ENCODE measurements at places on chromosomes 1 and 21.

GRCh38 chr1:94734963-94735901 is 84.9 kb upstream of the SLC44A3 start:
- peak; percentile 66 for DNase-seq

GRCh38 chr1:230315099-230315498 is 111.0 kb downstream of the PGBD5 start:
- DNase-seq: no peak

DNA sequence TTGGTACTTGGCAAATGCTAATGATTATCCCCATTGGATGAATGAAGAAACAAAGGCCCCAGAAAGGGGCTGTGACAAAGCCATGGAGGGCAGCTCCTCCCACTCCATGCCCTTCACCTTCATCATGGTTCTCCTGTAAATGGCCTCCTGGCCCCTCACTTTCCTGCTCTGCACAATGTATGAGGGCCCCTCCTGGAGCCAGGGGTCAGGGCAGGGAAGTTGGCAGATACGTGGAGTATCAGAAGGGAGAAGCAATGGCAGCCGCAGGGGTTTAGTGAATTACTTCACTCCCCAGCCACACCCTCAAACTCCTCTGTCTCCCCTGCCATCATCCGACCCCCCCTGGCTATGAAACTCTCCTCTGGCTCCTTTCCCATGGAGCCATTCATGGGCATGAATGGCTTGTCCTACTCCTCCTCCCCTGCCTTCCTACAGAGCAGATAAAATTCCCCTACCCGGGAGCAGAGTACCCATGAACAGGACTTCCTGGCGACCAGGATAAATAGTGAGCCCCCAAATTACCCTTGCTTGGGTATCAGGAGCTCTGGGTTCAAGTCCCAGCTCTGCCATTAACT is 86.3 kb downstream of the CAMK2N1 start:
- DNase-seq: no peak

GRCh38 chr1:109769330-109770078 is 5.8 kb upstream of the EPS8L3 start:
- no peak for DNase-seq

- DNase-seq: no peak
These were observed 43.6 kb downstream of the EPHB2 start for GRCh38 chr1:22754106-22754768.

- DNase-seq: no peak
These were observed 1.0 kb upstream of the JAM2 start for GRCh38 chr21:25637851-25638659.

GRCh38 chr1:222068937-222069336 is 327.0 kb upstream of the DUSP10 start:
- DNase-seq: peak; percentile 57

GRCh38 chr1:151705753-151706463 is 10.7 kb downstream of the CELF3 start:
- no peak for DNase-seq

DNA sequence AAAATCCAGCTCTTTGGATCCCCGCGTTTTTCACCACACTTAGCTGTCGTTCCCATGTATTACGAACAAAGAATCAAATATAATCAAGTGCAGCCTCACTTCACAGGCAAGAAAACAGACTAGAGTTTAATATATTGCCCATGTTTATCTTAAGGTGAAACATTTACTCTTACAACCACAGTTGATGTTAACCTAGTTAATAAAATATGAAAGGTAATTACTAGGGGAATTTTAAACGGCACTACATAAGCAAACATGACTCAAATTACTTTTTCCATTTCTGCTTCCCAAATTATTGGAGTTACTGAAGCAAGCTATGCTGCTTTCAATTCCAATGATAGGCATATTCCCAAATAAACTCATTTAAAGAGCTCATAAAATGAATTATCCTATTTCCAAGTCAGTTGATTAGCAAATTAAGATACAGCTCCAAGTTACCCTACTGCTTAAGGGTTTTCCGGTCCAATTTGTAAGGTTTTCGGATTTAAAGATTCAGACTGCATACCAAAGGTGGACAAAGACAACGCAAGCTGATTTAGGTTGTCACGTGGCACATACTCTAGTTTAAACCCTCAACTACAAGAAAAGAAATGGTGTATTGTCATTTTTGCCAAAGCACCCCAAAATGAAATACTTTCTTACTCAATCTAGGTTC is 5.9 kb downstream of the COX20 start:
- DNase-seq: no peak

DNA sequence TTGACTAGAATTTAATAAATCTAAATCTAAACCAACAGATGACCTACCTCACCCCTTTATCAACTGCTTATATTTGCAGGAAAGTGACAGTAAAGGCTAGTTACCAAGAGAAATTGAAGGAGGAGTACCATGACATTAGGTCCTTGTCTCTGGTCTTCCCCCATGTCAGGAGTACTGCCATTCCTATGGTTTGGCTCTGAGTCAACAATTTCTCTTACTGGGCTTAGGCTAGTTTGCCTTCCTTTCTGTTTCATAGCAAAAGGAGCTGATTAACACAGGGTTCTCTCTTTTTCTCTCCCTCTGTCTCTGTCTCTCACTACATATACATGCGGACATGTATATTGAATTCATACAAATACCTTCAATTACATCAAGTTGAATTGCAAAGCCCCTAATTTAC is 579.9 kb downstream of the DPYD start:
- DNase-seq: no peak

DNA sequence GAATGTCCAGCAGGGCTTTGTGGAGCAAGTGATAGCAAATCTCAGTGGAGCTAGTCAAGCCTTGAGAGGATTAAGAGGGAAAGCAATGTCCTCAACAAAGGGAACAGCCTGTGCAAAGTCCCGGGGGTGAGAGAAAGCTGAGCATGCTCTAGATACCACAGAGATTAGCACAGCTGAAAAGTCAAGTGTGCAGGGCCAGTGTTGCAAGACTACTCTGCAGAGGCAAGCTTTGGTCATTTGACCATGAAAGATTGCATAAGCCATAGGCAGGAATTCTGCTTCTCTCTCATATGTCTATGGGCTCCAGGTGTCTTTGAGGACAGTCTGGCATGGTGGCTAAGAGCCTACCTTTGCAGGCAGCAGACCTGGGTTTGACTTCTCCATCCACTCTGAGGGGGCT is 181.0 kb upstream of the JUN start:
- peak; percentile 43 for DNase-seq

DNA sequence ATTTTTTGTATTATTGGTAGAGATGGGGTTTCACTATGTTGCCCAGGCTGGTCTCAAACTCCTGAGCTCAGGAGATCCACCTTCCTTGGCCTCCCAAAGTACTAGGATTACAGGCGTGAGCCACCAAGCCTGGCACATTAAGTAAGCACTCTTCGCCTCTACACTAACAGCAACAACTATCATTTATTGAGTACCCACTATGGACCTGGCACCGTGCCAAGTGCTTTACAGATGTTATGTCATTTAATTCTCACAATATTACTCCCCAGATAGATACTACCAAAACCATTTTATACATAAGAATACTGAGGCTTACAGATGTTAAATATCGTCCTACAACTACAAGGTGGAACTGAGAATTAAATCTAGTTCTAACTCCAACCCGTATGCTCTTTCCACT is 50.1 kb downstream of the TUT4 start:
- peak; percentile 22 for DNase-seq

- no peak for DNase-seq
These were observed 149.7 kb downstream of the TGFBR3 start for GRCh38 chr1:91736146-91736714.

- no peak for DNase-seq
These were observed 98.3 kb downstream of the ABCA4 start for GRCh38 chr1:94022471-94023189.

- no peak for DNase-seq
These were observed 48.6 kb upstream of the KCNK1 start for GRCh38 chr1:233565313-233565712.

DNA sequence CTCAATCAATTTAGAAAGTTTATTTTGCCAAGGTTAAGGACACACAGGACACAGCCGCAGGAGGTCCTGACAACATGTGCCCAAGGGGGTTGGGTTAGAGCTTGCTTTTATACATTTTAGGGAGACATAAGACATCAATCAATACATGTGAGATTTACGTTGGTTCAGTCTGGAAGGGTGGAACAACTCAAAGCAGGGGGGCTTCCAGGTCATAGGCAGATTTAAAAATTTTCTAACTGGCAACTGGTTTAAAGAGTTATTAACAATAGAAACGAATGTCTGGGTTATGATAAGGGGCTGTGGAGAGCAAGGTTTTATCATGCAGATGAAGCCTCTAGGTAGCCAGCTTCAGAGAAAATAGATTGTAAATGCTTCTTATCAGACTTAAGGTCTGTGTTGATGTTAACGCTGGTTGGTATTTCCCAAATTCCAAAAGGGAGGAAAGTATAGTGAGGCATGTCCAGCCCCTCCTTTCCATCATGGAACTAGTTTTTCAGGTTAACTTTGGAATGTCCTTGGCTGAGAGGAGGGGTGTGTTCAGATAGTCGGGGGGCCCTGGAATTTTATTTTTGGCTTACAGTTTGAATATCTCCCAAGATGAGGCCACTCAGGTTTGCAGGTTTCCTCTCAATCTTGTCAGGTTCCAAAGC is 31.0 kb upstream of the TGFBR3 start:
- DNase-seq: no peak

GRCh38 chr1:65083263-65083896 is 64.6 kb upstream of the AK4 start:
- peak; percentile 30 for DNase-seq

GRCh38 chr1:32894019-32894600 is 7.1 kb downstream of the TMEM54 start:
- DNase-seq: no peak

DNA sequence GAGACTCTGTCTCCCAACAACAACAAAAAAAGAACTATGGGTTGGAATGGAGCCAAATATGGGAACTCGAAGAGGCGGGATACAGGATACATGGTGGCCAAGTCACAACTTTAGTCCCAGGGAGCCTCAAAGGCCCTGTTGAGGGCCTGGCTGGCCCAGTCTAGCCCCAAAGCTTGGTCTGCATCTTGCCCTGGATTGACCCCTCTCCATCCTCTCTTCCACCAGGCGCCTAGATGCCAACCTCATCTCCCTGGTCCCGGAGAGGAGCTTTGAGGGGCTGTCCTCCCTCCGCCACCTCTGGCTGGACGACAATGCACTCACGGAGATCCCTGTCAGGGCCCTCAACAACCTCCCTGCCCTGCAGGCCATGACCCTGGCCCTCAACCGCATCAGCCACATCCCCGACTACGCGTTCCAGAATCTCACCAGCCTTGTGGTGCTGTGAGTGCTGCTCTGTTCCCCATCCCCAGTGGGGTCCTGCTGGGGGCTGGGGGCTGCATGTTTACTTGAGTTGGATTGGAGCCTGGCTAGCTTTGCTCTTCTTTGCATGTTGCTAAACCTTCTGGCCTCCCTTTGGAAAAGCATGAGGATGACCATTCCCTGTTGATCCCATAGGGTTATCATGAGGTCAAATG is 65.5 kb downstream of the UBE2T start:
- no peak for DNase-seq

DNA sequence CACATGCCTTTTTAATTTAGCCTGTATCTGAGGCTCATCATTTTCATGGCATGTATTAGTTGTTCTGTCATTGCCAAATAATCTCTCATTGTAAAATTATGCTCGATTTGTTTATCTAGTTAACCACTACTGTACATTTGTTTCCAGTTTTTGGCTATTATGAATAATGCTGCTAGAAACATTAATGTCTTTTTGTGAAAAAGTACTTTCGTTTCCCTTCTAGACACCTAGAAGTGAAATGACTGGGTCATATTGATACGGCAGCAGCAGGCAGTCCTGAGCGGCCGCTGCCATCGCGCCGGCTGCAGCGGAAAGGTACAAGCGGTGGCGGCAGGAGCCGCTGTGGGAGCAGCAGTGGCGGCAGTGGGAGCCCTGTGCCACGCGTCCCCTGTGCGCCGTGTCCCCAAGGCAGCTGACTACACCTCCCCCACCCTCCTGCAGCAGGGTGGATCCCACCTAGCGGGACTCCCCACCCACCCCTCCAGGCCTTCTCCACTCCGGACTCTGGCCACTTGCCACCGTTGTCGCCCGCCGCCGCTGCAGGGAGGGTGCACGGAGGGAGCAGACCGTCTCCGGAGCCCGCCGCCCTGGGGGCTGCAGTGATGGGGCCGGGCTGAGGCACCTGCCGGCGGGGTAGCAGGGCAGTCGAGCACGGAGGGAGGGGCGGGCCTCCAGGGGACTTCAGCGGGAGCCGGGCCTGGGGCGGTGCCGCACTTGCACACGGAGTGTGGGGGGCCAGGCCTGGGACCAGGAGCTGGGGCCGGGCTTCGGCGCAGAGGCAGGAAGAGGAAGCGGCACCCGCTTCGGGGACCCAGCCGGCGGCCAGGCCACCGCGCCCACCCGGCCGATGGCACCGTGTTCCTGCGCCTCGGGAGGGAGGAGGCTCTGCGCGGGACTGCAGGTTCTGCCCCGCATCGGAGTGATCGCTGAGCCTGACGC is 66.8 kb upstream of the RGS7 start:
- peak; percentile 49 for DNase-seq

DNA sequence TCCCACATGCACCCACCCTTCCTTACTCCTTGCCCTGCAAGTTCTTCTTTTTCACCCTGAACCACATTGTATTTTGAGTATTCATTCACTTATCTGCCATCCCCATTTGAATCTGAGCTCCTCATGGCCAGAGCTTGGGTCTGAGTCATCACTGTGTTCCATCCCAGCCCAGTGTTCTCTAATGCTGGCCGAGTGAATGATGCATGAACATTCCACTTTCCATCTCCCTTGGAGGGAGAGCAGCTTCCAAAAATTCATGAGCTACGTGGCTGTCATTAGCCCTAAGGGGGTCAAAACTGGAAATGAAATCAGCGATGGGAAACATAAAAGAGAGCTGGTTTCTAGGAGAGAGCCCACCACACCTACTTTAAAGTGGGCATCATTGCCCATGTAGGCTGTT is 187.0 kb upstream of the USP24 start:
- DNase-seq: no peak

GRCh38 chr21:25094695-25095094 is 512.6 kb downstream of the MRPL39 start:
- no peak for DNase-seq

DNA sequence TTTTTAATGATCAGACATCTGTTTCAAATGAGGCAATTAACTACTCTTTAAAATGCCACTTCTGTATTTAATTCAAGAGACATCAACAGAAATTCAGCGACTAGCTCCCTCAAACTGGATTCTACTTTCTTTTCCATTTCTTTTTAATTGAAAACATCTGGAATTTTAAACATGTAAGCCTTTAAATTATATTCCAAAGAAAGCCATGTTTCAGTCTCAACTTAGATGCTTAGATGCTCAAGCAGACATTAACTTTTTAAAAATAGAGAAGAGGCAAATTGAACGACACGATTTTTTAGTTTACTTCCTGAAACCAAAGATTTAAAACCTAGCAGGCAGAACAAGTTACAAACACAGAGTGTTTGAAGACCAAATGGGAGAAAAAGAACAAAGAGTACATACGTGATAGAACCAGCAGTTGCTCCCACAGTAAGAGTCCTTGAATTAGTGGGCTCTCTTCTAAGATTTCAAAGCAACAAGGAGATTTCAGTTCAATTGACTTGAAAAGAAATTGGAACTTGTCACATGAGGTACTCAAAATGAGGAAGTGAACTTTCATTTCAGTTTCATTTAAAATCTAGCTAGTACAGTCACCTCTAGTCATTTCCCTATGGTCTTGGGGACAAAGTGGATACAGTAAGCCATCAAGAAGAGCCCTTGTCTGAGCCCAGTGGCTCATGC is at the start of gene CTSS:
TSS of gene CTSS (minus strand) at position 483 of the 681 bp plus-strand sequence. CDS start 1,015 bp downstream, outside the sequence.
- peak; percentile 86 for DNase-seq

Measured in hematopoietic multipotent progenitor cell treated with erythropoietin and hydrocortisone succinate and interleukin-3 and kit ligand, for 4 days (in vitro differentiated cells).